ENCODE measurements at places on chromosomes 7 and 10.
A peak's percentile ranks its signal among the peaks of the same experiment; 100 is the strongest.

- peak; percentile 82 for DNase-seq
Measured at GRCh38 chr10:71383972-71384687, 12.6 kb upstream of the CDH23 start.

DNA sequence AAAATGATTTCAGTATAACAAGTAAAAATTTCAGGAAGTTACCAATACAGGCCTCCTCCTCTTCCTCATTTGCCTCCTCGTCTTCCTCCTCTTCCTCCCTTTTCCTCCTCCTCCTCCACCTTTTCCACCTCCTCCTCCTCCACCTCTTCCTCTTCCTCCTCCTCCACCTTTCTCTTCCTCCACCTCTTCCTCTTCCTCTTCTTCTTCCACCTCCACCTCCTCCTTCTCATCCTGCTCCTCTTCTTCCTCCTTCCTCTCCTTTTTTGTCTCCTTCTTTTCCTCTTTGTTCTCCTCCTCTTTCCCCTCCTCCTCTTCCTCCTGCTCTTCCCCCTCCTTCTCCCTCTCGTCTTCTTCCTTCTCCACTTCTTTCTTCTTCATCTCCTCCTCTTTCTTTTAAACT, 94.4 kb upstream of the SFMBT2 start:
- no peak for DNase-seq

GRCh38 chr10:6231146-6231545, 28.4 kb downstream of the PFKFB3 start:
- no peak for DNase-seq

- no peak for DNase-seq
Measured at GRCh38 chr10:105644978-105645377, 1003.9 kb downstream of the SORCS3 start.

GRCh38 chr7:138924501-138925225, 56.5 kb downstream of the KIAA1549 start:
- no peak for DNase-seq

DNA sequence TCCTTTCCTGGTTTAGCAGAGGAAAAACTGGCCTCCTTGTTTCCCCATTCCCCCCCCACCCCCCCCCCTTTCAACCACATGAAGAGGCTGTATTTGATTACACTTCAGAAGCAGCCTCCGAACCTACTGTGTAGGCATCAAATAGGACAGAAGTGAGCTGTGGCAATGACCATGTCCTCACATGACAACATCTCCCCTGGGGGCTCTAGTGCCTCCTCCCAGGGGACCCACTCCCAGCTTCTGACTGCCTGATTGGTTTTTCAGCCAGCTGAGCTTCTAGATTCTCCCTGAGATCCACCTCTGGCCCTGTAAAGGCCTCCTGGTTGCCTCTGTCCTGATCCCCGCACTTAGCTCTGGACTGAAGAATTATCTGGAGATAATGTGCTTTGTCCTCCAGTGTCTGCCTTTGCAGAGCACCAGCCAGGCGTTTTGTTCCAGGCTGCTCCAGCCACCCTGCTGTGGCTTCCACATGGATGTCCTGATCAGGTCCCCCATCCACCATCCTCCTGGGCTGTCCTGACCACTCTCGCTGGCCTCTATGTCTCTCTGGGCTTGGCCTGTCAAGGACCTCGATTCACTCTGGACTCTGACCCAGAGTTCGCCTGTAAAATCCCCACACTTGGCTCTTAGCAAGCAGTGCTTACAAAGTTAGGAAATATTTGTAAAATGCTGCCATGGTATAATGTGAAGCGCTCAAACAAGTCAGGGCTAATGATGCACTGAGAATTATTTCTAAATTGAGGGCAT, 42.4 kb upstream of the TOMM7 start:
- DNase-seq, result no peak

DNA sequence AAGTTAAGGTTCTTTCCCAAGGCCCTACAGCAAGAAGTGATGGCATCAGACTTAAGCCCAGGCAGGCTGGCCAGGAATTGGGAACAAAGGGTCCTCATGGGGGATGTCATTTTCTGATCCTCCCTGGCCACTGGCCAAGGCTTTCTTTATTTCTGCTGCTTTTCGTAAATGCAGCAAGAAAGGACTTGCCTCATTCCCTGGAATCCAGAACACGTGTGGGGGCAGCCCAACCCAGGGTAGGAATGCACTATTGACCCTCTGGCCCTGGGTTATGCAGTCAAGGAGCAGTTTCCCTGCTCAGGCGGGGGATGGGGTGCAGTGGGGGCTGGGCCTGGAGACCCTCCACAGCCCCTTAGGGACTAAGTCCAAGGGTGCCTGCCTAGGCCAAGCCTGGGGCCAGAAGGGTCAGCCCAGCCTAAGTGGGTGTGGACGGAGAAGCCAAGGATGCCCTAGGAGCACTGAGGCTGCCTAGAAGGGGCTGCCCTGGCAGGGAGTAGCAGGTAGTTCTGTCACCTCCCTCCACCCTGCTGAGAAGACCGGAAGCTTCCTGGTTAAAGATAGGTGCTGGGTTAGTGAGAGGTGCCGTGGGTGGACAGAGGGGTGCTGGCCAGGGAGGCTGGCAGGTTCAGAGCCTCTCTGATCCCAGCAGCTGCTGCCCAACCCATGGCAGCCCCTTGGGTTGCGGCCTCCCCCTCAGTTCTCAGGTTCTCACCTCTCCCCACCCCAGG, 179.2 kb downstream of the SH3PXD2A start:
- no peak for DNase-seq
